CD4-positive, alpha-beta T cell treated with Interleukin-17A for 4 hours (primary cell): ENCODE measurements at places on chromosomes 7 and 10.

- DNase-seq: peak; percentile 66
These were observed at the start of gene ECHDC3 for GRCh38 chr10:11742009-11742778. ECHDC3 (plus strand) TSS chr10:11742382; CDS start chr10:11742577, 195 bp downstream.

GRCh38 chr10:20277820-20278219 lies 461.6 kb downstream of the PLXDC2 start:
- no peak for DNase-seq

GRCh38 chr7:20458521-20458920 lies 127.8 kb downstream of the ITGB8 start:
- no peak for DNase-seq

DNA sequence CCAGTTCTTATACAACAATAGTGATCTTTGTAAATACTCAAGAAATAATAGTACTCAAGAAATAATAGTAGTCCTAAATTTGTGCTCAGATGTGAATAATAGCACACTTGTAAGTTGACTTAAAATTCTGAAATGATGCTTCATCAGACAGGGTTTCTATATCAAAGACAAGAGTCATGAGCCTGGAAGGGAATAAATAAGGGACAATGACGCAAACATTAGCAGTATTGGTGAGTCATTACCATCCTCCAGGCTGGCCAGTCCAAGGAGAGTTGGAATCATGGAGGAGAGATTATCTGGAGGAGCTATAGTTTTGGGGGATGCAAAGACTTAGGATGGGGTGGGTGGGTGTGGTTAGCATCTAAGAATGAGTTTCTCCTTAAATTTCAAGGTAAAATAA lies 6.1 kb upstream of the SH3PXD2A start:
- no peak for DNase-seq

GRCh38 chr10:130711072-130711471 lies 574.9 kb downstream of the GLRX3 start:
- DNase-seq: no peak

GRCh38 chr7:120185940-120186682 lies 86.9 kb upstream of the KCND2 start:
- DNase-seq: no peak

GRCh38 chr10:124006526-124006925 lies 86.9 kb downstream of the CHST15 start:
- DNase-seq: no peak
